ENCODE measurements at places on chromosomes 3 and 15.
A peak's percentile ranks its signal among the peaks of the same experiment; 100 is the strongest.

DNA sequence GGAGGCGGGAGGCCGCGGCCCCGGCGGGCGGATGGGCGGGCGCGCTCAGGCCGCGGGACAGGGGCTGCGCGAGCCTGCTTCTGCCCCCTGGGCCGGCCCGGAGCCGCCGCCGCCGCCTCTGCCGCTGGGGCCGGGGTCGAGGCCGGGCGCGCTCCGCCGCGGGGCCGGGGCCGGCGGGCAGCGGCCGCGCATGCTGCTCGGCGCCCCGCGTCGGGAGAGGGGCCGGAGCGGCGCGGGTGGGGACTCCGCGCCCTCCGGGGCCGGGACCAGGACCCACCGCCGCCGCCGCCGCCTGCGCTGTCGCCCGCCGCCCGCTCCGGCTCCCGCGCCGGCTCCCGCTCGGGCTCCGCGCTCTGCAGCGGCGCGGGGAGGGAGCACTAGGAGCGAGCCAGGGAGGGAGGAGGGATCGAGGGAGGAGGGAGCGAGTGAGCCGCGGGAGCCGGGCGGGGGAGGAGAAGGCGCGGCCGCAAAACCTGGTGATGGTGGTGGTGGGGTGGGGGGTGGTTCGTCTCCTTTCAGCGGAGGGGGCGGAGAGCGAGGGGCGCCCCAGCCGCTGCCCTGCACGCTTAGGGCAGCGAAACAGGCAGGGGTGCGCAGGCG is at the start of gene LINGO1:
Gene LINGO1 (minus strand): TSS at position 379 of the 600 bp plus-strand sequence. CDS start 597 bp downstream, outside the sequence.
- no peak for DNase-seq

DNA sequence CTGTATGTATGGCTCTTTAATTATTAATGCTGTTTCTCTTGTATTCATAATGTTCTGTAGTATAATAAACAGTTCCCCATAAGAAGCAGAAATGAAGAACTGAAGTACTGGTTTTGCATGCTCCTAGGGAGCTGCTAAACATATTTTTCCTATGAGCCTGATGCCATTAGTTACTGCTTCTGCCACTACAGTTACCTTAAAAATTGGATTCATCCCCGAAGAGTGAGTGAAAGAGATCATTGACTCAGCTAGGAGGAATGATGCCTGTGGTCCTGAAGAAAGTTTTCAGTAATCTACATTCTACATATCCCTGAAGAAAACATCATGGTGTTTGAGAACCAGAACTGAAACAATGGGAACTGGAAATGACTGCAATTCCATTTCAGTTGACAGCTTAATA is 37.1 kb upstream of the ST3GAL6 start:
- peak; percentile 58 for DNase-seq

- DNase-seq: no peak
Observed at GRCh38 chr3:131223373-131224289, 157.9 kb upstream of the NUDT16 start.

- DNase-seq: peak; percentile 21
Observed at GRCh38 chr3:185280572-185281365, 26.9 kb upstream of the EHHADH start.

- no peak for DNase-seq
Observed at GRCh38 chr3:185874119-185874518, 49.3 kb upstream of the IGF2BP2 start.

- no peak for DNase-seq
Observed at GRCh38 chr15:37098468-37099318, 1.7 kb downstream of the MEIS2 start.

GRCh38 chr15:71167445-71168165 is 52.3 kb downstream of the THSD4 start:
- DNase-seq: no peak

DNA sequence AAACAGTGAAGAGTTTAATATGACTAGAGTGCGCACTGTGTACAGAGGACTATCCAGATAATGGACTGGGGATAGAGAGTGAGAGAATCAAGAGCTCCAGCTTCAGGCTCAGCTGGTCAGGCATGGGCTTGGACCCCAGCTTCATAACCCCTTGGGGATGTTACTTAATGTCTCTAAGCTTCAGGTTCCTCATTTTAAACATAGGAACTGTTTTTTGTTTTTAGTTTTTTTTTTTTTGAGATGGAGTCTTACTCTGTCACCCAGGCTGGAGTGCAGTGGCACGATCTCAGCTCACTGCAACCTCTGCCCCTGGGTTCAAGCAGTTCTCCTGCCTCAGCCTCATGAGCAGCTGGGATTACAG is 9.9 kb upstream of the BRPF1 start:
- DNase-seq: no peak

GRCh38 chr3:140359233-140359995 is 318.4 kb upstream of the TRIM42 start:
- no peak for DNase-seq

DNA sequence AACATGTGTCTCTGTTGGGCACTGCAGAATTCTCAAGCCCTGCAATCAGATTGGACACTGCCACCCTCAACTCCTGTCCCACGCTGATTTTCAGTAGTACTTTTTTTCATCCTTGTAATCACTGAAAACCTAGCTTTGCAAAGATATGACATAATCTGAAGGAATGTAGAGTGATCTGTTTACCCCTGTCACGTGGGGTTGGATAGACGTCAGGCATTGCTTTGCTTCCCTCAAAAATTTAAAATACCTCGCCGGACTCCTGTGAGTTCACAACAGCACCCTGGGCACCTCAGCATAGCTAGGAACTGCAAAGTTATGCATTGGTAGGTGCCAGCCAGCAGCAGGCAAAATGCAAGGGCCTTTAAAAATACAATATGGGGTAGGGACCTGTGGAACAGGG is 71.1 kb upstream of the OXTR start:
- peak; percentile 46 for DNase-seq

- DNase-seq: peak; percentile 2
Observed at GRCh38 chr15:22257047-22258008, 177.0 kb downstream of the OR4M2 start.

DNA sequence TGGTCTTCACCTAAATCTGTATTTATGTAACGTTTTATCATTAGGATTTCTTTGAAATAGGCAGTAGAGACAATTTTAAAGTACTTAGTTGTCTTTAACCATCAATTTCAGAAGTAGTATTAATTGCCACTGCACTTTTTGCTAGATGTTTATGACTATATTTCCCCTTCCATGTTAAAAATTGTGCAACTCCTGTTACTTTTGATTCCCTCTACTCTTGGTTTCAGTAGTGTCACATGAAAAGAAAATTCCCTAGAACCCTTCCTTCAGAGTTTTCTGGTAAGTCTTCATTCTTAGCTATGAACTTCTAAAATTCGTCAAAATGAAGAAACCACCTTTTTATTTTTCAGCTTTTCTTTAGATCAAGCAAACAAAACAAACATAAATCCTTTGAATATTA is 7.1 kb downstream of the PIAS1 start:
- no peak for DNase-seq

DNA sequence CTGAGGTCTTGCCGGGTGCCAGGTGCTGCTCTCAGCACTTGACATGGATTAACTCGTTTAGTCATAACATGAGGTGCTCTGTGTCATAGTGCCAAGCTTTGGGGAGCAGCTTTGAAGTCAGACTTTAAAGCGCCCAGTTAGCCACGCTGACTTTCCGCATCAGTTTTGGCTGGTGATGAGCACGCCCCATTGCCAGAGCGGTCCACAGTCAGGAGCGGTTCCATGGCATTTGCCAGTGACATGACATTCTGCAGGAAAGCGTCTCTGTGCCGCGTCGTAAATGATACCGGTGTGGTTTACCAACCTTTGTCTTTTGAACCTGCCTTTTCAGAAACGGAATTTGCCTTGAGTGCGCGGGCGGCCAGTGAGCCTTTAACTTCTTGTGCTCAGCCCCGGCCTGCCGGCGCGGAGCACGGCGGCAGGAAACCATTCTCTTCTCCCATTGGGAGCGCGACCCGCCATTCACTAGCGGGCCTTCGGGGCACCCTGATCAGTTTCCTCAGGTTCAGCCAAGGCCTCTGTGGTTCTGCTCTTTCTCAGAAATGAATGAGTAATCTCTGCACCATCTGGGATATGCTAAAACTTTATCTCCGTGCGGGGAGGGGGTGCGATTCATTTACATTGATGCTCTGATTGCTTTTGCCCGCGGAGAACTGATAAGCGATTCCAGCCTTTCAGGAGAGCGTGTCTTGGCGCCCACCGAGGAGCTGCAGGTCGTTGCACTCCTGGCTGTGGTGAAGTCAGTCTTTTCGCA is 1.7 kb upstream of the SLC2A2 start:
- DNase-seq: peak; percentile 89

DNA sequence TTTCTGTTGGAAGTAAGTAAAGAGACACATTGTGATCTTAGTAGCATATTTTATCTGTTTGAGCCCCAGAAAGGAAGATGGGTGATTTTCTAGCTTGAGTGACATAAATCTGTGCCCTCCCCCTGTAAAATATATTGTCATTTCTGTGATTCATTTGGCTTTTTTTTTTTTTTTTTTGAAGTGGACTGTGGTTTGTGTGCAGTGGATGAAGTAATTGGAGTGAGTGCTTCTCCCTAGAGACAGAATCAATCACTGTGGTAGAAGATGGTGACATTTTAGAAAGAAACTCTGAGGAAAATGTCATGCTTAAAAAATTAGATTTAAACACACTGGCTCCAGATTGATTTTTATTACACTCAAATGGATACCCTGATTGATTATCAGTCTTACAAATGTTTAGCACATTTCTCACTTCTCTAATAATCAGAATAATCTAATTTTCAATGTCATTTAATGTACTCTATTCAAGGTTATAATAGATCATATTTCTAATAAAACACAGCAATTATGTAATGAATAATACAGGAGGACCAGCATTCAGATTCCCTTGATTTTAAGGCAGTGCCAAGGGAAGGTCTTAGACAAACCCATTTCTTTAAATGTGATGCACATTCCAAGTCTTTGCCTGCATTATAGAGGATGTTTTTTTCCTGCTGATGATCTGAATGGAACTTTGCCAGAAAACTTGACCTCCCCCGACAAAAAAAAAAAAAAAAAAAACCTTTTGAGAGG is 116.6 kb downstream of the TOP2B start:
- no peak for DNase-seq

DNA sequence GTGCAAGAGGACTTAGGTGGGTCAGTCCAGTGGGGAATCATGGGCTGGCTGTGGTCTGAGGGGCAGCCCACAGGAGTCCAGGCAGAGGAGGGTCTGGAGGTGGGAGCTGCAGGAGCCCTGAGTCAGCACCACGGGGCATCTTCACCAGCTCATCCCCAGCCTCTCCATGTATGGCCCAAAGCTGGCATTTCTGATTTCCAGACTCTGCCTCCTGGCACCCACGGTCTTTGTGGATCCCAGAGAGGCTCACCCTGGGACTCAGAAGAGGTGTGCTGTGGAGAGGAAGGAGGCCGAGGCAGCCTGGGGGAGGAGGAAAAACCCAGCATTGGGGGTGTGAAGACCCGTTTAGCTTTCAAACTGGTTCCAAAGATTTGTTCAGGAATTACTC is 64.5 kb upstream of the KLF13 start:
- no peak for DNase-seq

GRCh38 chr3:71582036-71582611 is 1.4 kb downstream of the FOXP1 start:
- DNase-seq: no peak

- no peak for DNase-seq
Observed at GRCh38 chr3:37862903-37863815, 1.5 kb downstream of the CTDSPL start.

DNA sequence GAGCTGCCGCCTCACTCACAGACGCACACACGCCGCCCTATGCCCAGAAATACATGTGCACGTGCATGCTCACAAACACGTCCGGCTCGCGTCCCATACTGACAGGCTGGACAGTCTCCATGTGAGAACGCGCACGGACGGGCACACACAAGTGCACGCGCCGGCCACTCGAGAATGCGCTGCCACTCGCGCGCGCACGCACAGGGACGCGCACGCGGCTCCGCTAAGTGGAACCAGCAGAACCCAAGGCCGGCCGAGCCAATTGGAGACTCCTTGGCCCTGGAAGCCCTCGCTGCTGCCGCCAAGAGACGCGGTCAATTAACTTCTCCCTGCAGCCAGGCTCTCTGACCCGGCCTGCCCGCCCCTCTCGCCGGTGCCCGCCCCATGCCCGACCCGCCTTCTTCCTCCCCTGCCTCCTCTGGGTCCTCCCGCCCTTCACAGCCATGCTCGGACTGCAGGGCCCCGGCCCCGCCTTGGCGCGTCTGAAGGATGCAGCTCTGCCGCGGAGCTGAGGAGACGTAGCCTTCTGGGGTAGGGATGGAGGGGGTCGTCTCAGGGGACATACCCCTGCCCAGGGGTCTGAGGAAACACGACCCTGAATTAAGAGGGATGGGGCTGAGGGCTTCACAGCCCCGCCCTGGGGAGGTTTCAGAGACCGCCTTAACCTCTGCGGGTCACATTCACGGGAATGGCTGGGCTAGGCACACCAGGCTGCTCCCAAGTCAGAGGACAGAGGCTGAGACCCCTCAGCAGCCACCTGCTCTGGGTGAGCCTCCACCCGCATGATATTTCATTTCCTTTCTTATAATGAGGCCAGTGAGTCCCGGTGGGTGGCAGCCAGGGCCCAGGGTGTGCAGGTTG is 15.0 kb downstream of the PTH1R start:
- DNase-seq: no peak

- no peak for DNase-seq
Observed at GRCh38 chr3:184604615-184605290, 43.2 kb downstream of the EPHB3 start.

- DNase-seq: no peak
Observed at GRCh38 chr3:137409584-137409983, 354.5 kb upstream of the SOX14 start.
